ENCODE measurements at places on chromosomes 2 and 18.

DNA sequence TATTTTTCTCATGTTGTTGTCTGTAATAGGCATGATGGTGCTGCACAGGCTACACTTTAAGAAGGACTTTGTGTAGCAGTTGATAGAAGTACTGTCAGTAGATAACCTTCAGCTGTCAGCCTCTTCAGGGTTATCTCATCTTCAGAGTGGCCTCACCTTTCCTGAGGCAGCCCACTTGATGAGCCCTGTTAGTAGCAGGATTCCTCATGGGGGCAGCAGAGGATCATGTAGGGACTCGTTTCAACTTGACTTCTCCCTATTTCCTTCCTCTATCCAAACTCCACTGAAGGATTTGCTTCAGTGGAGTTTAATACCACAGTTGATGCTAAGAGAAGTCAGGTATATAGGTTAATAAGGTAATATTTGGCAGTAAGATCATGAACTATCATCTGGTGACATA, 530.3 kb upstream of the FSIP2 start:
- peak; percentile 16 for DNase-seq

- DNase-seq, result no peak
Observed at GRCh38 chr2:9763356-9764152, 79.7 kb upstream of the TAF1B start.

DNA sequence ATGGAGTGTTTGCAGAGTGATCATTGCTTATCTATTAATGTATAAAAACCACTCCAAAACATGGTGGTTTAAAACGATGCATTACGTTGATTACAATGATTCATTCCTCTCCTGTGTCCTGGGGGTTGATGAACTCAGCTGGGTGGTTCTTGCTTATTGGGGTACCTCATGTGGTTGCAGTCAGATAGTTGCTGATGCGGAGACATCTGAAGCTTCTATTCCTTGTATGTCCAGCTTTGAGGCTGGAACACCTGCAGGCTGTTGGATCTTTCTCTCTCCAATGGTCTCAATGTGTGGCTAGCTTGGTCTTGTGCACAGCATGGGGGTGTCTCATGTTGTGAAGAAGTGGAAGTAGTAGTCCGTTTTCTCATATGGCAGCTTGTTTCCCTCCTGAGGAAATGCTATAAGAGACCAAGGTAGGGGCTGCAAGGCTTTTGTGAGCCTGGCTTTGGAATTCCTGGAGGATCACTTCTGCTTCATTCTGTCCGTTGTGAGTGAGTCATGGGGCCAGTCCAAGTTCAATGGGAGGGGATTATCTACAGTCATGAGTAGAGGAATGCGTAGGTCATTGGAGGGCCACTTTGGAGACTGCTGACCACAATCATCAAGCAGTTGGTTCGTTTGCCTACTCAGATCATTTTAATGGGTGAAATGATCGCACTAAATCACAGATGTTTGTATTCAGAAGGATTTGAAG, 601.0 kb downstream of the SLC4A3 start:
- DNase-seq, result peak; percentile 99

DNA sequence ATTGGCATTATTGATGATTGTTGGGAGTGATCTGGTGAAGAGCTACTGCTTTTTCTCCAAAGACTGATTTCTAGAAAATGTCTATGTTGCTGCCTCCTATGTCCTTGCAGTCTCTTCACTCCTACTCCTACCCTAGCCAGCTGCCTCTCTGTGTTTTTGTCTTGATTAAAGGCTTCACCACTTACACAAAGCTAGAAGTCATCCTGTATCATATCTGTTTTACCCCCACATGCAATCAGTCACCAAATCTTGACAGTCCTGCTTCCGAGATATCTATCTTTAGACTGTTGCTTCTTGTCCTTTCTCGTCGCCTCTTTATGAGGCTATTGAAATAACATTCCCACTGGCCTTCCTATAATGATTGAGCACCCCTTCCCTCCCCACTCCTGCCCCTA, 84.5 kb upstream of the ITGA4 start:
- DNase-seq, result no peak

DNA sequence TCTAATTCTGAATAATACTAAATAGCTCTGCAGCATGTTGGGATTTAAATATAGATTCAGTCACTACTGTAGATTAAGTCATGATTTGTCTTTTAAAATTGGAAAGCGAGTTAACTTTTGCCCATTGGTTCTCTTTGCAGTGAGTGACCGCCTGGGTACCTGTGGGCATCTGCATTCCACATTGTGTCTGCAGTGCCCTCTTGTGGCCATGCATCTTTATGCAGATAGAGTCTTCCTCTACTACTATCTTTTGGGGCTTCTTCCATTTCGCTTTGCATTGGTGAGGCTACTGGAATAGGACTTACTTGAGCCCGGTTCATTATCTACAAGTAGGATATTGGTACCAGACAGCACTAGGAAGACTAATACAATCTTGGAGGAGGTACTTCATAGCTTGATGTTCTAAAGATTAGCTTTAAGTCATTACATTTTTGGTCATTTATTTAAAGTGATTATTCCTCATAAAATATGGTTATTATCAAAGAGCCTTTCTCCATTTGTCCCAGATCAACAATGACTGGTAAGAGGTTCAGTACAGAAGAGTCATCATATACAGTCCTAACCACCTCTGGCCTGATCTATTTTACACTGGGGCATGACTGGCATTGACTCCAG, 203.0 kb downstream of the SOCS6 start:
- peak; percentile 34 for DNase-seq

DNA sequence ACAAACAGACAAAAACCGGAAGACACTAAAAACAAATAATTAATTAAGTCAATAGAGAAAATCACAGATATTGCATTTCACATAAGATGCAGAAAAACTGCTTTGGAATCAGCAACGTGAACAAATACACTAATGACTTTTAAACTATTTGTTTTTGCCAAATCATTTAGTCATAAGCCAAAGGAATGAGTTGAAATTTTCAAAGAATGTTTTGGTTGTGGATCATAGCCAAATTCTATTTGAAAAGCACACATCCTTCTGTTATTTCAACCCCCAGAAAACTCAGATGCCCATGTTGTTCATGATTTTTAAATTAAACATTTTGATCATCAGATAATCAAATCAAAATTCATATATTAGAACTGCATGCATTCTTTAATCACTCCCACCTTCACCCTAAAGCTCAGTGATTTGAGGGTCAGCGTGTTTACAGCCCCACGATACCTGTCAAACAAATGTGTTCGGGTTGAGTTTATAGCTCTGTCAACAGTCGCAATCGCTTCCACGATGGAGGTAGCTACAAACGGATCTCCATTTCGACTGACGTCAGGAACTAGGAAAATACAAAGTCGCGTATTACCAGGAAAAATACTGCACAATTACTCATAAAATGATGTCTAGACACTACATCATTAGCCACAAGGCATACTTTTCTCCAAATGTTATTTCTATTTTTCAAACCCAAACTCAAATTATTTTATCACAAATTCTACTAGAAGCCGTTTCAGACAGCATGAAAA, 90.2 kb downstream of the PXDN start:
- peak; percentile 90 for DNase-seq

DNA sequence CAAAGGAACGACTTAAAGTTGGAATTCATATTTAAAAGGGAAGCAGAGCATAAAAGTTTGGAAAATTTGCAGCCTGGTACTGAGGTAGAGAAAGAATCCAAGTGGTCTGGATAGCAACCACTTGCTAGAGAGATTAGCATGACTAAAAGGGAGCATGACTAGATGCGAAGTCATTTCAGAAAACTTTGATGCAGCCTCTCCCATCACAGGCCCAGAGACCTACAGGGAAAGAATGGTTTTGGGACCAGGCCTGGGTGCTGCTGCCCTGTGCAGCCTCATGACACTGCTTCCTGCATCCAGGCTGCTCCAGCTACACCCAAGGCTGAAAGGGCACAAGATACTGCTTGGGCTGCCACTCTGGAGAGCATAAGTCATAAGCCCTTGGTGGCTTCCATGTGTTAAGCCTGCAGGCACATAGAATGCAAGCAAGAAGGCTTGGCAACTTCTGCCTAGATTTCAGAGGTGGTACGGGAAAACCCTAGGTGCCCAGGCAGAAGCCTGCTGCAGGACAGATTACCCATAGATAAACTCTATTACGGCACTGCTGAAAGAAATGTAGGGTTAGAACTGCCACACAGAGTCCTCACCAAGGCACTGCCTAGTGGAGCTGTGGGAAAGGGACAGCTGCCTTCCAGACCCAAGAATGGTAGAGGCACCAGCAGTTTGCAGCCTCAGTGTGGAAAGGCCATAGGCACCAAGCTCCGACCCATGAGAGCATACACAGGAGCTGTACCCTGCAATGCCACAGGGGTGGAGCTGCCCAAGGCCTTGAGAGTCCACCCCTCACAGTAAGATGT, 12.6 kb upstream of the CHN1 start:
- no peak for DNase-seq

GRCh38 chr2:10449838-10450691, 1.9 kb upstream of the ODC1 start:
- peak; percentile 13 for DNase-seq

- DNase-seq, result no peak
Observed at GRCh38 chr2:189487283-189488007, 46.2 kb downstream of the WDR75 start.

GRCh38 chr2:216109962-216110614, 940 bp downstream of the XRCC5 start:
- peak; percentile 70 for DNase-seq

- peak; percentile 91 for DNase-seq
Observed at GRCh38 chr18:45730832-45731575, 7.0 kb downstream of the SLC14A1 start.

GRCh38 chr2:197007716-197008628, 81.5 kb upstream of the PGAP1 start:
- DNase-seq, result peak; percentile 71

- peak; percentile 71 for DNase-seq
Observed at GRCh38 chr2:149692961-149693396, 105.4 kb upstream of the MMADHC start.

- peak; percentile 94 for DNase-seq
Observed at GRCh38 chr18:59690996-59691395, 6.2 kb downstream of the CCBE1 start.

DNA sequence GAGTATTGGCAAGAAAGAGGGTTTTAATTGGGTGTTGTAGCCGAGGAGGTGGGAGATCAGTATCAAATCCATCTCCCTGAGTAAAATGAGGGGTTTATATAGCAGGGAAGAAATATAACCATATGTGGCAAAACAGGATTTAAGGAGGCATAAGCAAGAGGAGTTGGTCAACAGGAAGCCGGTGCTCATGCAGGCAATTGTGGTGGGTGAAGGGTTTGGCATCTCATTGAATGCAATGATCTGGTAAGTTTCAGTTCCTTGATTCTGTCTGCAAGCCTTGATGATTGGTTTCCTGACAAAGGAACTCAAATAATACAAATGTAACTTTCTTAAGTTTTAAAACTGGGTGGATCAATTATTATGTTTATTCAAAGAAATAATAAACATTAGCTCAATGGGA, 564.4 kb upstream of the LINC00305 start:
- no peak for DNase-seq

DNA sequence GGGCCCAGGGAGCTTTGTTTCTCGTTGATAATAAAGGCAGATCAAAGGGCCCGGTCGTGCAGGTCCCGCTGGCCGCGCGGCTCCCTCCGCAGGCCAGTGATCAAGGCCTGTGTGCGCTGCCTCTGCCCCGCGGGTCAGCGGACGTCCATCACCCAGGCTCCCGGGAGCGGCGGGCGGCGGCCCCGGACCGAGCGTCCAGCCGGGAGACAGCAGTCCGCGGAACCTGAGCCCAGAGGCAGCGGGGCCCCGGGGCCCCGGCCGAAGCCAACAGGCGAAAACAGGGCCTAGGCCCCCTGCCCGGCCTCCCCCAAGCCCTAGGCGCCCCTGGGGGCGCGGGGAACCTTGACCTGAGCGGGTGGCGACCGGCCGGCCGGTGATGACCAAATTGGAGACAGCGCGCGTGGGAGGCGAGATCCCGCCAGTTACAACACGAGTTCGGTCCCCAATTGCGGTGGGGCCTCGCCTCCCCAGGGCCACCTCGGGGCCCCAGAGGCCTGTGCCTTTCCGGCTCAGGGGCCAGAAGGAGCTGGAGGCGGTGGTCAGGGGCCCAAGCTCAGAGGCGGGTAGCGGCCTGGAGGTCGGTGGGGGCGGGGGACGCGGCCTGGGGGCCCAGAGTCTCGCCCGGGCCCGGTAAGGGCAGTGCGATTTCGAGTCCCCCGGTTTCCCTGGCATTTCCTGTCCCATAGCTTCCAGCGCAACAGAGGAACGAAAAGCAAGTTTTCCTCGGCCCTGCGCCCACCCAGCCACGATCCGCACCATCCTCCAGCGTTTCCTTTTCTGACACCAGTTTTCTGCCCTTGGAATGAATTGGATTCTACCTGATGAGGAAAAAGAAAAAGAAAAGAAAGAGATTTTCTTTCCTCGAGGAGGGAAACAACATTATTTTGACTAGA, 5.9 kb downstream of the SP9 start:
- no peak for DNase-seq

DNA sequence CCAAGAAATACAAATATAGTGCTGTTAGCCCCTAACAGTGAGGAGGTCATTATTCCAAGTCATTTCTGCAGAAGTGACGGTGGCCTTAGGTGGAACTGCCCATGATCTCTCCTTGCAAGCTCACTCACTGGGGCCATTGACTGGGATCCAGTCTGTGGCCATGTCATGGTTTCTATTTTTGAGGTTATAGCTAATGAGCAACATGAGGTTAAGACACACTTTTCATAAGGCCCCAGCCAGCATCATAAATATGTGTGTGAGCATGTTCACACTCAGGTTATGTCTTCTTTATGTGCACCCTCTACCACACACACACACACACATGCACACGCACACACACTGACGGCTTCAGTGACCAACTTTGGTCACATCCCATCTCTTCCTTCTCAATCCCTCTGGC, 484 bp downstream of the AFF3 start:
- DNase-seq, result no peak

GRCh38 chr18:48454261-48454757, 45.1 kb upstream of the ZBTB7C start:
- DNase-seq, result no peak

DNA sequence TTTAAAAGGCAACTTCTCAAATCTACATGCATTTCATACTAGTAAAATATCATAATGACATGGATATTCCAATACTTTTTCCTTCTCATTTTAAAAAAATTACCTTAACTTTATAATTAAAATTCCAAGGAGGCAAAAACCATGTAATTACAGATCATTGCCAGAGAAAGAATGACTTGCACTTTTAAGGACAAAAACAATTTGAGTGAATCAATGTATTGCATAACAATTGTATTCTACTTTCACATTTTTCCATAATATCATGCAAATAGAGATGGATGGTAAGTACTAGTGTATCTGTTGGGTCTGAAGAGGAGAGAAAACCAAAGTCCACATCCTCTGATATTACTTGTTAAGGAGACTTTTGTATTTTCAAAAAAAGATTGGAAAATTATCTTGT, 89.5 kb upstream of the NCK2 start:
- peak; percentile 14 for DNase-seq

- DNase-seq, result peak; percentile 15
Observed at GRCh38 chr2:86025229-86025820, 80.4 kb downstream of the POLR1A start.

GRCh38 chr2:222673273-222673672, 1.8 kb downstream of the MOGAT1 start:
- DNase-seq, result no peak

GRCh38 chr2:231161252-231161839, 36.5 kb upstream of the HTR2B start:
- DNase-seq, result no peak

- peak; percentile 42 for DNase-seq
Observed at GRCh38 chr2:82675186-82675585, 1783.9 kb downstream of the SUCLG1 start.

GRCh38 chr2:9258501-9258900, 51.9 kb downstream of the ASAP2 start:
- DNase-seq, result peak; percentile 67
